ENCODE measurements at places on chromosomes 6 and 20.

- DNase-seq = no peak
Observed at GRCh38 chr6:88538130-88538706, 372.1 kb upstream of the CNR1 start.

GRCh38 chr6:84027340-84028181, 6.0 kb upstream of the MRAP2 start:
- peak; percentile 86 for DNase-seq

DNA sequence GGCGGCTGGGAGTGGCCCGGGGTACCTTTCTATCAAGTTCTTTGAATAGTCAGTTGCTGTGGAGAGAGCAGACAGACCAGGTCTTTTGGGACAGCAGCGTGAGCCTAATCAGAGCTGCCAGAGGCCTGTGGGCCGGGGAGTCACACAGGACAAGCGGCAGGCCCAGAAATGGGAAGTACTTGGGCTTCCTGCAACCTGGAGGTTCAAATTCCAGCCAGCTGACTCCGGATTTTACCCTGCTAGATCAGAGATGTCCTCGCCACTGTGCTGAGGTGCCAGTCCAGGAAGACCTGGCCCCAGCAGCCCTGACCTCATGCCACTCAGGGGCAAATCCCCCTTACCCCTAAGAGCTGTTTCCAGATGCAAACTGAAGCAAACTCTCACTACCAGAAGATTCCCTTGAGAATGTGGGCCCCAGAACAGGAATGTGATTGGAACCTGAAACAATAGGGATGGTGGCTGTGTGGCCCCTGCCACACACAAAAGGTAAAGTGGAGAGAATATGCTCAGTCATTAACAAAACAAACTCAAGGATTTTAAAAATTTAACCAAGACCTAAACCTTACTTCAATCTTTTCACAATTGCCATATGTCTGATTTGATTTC, 9.7 kb downstream of the BEND3 start:
- no peak for DNase-seq

- DNase-seq = no peak
Observed at GRCh38 chr6:87196275-87196842, 41.0 kb downstream of the ZNF292 start.

DNA sequence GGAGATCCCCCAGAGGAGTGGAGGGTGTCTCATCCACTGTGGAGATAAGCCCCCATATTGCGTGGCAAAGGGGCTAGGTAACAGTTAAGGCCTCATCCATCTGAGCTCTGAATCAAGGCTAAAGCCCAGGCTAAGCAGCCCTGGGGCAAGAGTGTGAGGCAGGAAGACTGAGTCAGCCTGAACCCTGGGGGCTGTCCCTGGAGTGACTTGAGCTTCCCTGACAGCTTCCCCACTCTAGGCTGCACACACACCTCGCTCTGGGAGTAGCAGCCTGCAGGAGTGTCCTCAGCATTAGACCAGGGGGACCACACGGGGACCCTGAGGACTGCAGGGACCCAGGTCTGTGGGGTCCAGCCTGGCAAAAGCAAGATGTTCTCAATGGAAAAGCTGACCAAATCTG, 27.9 kb downstream of the UBD start:
- DNase-seq = no peak
